ENCODE measurements at places on chromosomes 11 and 22. TPM values are rescaled to one million over a fixed set of nuclear protein-coding genes. Genes with fewer than 3 reads are reported as not detected.

TOP3B gene
- 65.9 TPM for total RNA-seq

IL10RA gene
- 404 TPM for total RNA-seq

ATG2A gene
- 55.4 TPM for total RNA-seq

SYNGR1 gene
- 4.3 TPM for total RNA-seq

KCNJ11 gene
- 0.50 TPM for total RNA-seq

TEX54 gene
- total RNA-seq = not detected

SMTNL1 gene
- total RNA-seq = not detected

GAS2L1 gene
- 0.89 TPM for total RNA-seq

CCDC116 gene
- 0.16 TPM for total RNA-seq

CXCR5 gene
- 4.7 TPM for total RNA-seq

KDM4D gene
- 0.57 TPM for total RNA-seq

LYVE1 gene
- total RNA-seq = 0.33 TPM

MPPED2 gene
- total RNA-seq = 0.99 TPM

OR4C11 gene
- total RNA-seq = not detected

MPZL3 gene
- total RNA-seq = 25.2 TPM

PRG3 gene
- not detected for total RNA-seq

PAX6 gene
- total RNA-seq = not detected

POTEH gene
- not detected for total RNA-seq

GLYAT gene
- not detected for total RNA-seq

MAP6 gene
- 0.30 TPM for total RNA-seq

MUC6 gene
- 0.30 TPM for total RNA-seq

BIK gene
- total RNA-seq = 2.6 TPM

SHANK3 gene
- total RNA-seq = 0.22 TPM

BLID gene
- not detected for total RNA-seq

CASP5 gene
- not detected for total RNA-seq

SLC22A8 gene
- total RNA-seq = not detected

IPO7 gene
- total RNA-seq = 68.4 TPM

PRR5 gene
- total RNA-seq = 58.7 TPM

CFAP300 gene
- not detected for total RNA-seq

PATE2 gene
- not detected for total RNA-seq

RCOR2 gene
- not detected for total RNA-seq

MUC2 gene
- total RNA-seq = not detected

MRGPRX4 gene
- not detected for total RNA-seq

VPREB1 gene
- not detected for total RNA-seq

SLC35E4 gene
- 2.9 TPM for total RNA-seq

OR52E8 gene
- total RNA-seq = not detected

NLRP6 gene
- 20.9 TPM for total RNA-seq

OR52I1 gene
- not detected for total RNA-seq

PANX3 gene
- total RNA-seq = not detected

EMID1 gene
- 0.90 TPM for total RNA-seq

SCN4B gene
- not detected for total RNA-seq

KRTAP5-11 gene
- total RNA-seq = not detected

All from T-cell (primary cell).